Spleen (tissue), 13 donors: ENCODE measurements at places on chromosomes 4 and X. TPM values are rescaled to one million over a fixed set of nuclear protein-coding genes. Genes with fewer than 3 reads are reported as not detected.

TRO gene
- total RNA-seq = 5.2 TPM

USP17L15 gene
- not detected for total RNA-seq

TAF7L gene
- not detected for total RNA-seq

NAA11 gene
- not detected for total RNA-seq

BLTP1 gene
- total RNA-seq = 72.7 TPM

NLRP2B gene
- not detected for total RNA-seq

MMRN1 gene
- 6.5 TPM for total RNA-seq

TMPRSS11F gene
- not detected for total RNA-seq

IL3RA gene
- total RNA-seq = 2.9 TPM

GCNA gene
- 5.3 TPM for total RNA-seq

ADH5 gene
- 93.1 TPM for total RNA-seq

NKX1-1 gene
- not detected for total RNA-seq
